ENCODE measurements at places on chromosomes 1 and 21. TPM values are rescaled to one million over a fixed set of nuclear protein-coding genes. Genes with fewer than 3 reads are reported as not detected.
A peak's percentile ranks its signal among the peaks of the same experiment; 100 is the strongest.

The KCNA3 gene
- 2.8 TPM for total RNA-seq

The GSTM3 gene
- total RNA-seq = 61.9 TPM

The ANGPTL1 gene
- total RNA-seq = 1.2 TPM

The CHODL gene
- total RNA-seq = not detected

The EDARADD gene
- total RNA-seq = 3.4 TPM

The DNAJC28 gene
- 5.3 TPM for total RNA-seq

- ATAC-seq = no peak
Measured at GRCh38 chr21:41810597-41810932, 43.7 kb upstream of the RIPK4 start.

GRCh38 chr1:25185409-25186160 lies 46.7 kb downstream of the SYF2 start:
- no peak for ATAC-seq

DNA sequence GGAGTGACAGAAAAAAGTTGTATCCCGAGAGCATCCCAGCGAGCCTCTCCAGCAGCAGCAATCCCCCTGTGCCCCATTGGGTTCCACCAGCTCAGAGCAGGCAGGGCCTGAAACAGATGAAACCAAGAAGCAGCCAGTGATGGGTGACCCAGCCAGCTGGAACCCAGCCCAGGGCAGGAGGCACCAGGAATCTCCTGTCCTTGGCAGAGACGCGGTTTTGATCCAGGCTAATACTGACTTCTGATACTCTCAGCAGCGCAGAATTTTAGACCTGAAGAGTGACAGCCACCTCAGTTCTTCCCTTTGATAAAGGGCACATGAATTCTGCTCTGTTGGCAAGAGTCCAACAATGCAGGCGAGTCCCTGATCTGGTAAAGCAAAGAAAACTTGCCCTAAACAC lies 11.4 kb upstream of the OLIG1 start:
- no peak for ATAC-seq

DNA sequence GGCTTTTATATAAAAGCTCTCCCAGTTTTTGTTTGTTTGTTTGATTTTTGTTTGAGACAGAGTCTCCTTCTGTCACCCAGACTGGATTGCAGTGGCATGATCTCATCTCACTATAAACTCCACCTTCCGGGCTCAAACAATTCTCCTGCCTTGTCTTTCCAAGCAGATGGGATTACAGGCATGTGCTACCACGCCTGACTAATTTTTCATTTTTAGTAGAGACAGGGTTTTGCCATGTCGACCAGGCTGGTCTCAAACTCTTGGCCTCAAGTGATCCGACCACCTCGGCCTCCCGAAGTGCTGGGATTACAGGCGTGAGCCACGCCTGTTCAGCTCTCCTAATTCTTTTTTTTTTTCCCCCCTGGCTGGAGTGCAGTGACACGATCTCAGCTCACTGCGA lies 4.4 kb downstream of the PCAT6 start:
- ATAC-seq = no peak

GRCh38 chr1:84352298-84353106 lies 45.8 kb upstream of the DNASE2B start:
- ATAC-seq = peak; percentile 2

DNA sequence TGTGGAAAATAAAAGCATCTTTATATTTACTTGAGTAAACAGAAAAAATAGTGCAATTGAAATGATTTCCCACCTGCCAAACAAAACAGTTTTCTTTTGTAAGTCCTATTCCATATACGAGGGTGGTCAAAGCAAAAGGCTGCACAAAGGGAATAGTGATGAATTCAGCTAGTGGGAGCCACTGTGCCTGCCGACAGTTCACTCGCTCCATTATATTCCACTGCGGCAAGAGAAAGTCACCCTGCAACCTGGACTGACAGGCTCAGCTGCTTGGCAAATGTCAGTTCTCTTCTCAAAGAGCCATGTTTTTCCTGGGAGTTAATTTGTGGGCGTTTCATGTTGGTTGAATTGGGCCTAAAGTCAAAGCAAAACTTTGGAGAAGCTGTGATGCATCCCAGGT lies 145.4 kb downstream of the LMO4 start:
- ATAC-seq = peak; percentile 26

DNA sequence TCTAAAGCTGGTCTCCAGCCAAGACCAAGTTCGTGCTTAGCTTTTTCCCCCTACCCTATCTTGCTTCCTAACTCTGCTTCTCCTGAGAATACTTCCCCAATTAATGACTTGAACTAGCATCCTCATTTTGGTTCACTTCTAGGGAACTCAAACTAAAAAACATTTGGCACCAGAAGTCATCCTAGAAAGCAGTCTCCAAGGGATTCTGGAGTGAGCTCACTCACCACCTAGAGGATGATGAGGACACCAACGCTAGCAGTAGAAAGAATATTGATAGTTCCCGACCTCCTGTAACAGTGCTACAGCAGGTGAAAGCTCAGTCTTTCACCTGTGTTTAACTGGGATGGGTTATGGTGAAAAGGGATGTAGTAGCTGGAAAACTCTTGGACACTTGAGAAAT lies 4.7 kb upstream of the PSMB2 start:
- no peak for ATAC-seq
